Adipocyte (in vitro differentiated cells): ENCODE measurements at places on chromosomes 1 and 21.

DNA sequence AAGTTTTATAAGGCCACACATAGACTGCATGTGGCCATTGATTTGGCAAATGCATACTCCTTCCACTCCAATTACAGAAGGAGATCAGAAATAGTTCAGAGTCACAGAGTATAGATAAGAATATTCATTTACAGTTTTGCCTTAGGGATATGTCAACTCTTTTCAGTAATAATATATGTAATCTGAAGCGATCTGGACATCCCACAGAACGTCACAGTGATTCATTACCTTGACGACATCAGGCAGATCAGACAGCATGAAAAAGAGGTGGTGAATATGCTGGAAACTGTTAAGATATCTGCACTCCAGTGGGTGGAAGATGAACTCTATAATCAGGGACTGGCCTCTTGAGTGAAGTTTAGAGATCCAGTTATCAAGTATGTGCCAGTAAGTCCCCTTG is 240.4 kb downstream of the DPYD start:
- no peak for DNase-seq

GRCh38 chr1:19442154-19443096 is 42.9 kb downstream of the CAPZB start:
- DNase-seq: no peak

DNA sequence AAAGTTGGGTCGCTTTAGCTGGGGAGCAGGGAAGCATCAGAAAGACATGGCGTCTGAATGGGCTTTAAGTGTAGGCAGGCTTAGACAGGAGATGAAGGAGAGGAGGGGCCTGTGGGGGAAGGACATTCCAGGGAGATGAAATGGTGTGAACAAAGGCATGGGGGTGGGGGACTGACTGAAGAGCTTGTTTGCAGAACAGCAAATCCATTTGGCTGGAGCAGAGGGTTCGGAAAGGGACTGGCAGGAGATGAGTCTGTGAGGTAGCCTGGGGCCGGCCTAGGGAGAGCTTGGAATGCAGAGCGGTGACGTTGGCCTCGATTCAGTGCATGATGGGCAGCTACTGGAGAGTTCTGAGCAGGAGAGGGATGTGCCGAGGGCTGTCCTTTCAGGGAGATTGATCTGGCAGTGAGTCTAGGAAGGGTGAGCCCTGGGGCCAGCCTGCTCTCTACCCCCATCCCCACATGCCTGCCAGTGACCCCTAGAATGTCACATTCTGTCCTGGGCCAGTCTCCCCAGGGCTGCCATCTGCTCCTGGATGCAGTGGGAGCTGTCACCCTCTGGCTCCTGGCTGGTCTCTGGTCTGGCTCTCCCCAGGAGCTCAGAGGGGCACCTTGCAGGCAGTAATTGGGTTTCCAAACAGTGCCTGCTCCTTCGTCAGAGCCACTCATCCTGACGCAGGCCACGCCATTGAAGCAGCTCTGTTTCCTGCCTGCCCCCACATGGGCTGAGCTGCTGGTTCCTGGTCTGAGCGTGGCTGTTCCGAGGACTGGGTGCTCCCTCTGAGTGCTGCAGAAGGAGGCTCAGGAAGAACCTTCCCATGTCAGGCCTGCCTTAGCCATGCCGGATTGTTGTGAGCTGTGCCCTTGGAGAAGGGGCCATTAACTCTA is 22.3 kb upstream of the TMEM222 start:
- DNase-seq: peak; percentile 97

DNA sequence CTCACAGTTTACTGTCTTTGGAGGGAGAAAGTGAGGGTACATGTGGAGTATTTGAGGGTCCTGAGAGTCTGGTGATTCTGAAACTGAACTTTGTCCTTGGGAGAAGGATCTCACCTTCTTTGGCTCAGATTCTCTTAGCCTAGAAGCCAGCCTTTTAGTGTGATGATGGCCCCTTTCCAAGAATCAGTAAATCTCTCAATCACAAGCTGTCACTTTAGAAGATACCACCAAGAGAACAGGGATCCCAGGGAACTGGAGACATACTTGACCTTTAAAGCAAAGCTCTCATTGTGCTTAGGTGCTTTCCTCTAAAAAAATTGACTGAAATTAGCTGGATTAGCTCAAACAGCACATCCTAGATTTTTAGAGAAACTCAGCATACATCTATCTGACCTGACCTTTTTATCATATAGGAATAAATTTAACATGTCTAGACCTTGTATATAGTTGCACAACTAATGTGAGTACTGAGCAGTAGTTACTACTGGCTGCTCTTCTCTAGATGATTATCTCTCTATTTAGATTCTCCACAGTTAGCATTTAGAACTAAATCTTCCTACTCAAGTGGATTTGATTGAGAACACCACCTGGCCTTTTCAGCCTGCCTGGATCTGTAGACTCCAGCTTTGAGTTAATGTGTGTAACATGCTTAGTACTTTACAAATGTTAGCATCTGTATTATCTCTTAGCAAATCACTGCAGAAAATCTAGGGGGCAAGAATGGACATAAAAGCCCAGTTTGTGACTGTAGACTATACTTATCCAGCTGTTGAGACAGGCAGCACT is 157.7 kb downstream of the MAST2 start:
- DNase-seq: no peak

DNA sequence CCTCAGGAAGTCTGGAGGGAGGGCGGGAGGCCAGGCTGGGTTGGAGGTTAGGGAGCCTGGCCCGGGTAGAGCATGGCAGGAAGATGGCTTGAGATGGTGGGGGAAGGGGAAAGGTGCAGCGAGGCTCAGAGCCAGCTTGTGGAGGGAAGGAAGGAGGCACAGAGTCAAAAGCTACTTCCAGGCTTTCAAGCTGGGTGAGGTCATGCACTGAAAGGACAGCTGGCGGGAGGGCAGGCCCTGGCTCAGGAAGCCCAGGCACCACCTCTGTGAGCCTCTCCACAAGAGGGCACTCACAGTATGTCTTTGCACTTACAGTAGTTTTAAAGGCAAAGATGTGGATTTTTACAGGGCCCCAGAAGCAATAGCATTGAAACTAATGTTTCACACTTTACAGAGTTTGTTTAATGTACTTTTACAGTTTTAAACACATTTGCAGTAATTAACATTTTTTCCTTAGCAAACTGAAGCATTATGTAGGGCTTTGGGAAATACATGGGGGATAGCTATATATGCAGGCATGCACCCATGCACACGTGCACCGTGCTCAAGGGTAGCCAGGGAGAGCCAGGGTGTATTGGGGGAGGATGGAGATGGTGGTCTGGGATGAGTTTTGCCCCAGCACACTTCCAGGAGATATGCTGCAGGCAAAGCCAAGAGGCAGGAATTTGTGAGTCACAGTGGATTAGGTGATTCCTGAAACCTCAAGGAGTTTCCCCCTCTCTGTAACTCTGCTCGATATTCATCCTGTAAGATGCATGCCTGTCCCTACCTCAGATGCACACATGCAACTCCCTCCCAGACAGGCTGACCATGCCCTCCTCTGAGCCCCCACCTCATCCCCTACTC is 6.1 kb upstream of the ADAM15 start:
- DNase-seq: peak; percentile 82

DNA sequence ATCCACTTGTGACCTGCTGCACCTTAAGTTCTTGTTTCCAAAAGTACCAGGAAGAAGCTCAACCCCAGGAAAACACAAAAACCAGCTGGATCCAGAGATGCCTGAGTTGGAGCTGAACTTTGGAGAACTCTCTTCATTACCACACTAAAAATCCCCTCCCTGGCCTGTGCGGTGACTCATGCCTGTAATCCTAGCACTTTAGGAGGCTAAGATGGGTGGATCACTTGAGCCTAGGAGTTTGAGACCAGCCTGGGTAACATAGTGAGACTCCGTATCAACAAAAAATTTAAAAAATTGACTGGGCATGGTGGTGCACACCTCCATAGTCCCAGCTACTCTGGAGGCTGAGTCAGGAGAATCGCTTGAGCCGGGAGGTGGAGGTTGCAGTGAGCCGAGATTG is 6.2 kb downstream of the MAP1LC3C start:
- DNase-seq: peak; percentile 38

DNA sequence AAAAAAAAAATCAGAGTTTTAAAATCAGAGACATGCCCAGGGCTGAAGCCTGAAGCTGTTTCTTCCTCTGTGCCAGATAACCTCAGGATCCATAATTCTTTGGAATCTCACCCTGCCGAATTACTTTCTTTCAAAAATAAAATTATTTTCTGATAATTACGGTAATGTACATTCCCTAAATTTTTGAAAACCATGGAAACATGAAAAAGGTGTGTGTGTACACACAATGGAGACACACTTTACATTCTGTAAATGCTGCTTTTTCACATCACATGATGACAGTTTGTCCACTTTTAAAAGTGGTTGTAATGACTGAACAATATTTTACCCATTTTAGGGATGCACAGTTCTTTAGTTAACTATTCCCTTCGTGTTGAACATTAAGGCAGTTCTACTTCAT is 21.5 kb downstream of the CRCT1 start:
- no peak for DNase-seq

DNA sequence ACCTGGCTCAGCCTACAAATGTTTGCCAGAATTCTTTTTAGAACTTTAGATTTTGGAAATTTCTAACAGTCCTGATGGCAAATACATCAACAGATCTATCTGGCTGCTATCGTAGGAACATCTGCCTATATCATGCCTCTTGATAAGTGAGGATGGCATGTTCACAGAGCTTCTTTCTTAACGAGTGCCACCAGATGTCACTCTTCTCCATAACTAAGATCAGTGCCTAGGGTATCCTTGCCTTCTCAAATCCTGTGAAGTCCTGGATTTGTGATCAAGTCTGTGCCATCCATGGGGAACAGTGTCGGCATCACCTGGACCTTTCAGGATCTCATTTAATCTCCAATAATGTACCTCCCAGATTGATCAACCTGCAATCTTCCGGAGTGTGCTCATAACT is 36.5 kb upstream of the CD5L start:
- peak; percentile 24 for DNase-seq

DNA sequence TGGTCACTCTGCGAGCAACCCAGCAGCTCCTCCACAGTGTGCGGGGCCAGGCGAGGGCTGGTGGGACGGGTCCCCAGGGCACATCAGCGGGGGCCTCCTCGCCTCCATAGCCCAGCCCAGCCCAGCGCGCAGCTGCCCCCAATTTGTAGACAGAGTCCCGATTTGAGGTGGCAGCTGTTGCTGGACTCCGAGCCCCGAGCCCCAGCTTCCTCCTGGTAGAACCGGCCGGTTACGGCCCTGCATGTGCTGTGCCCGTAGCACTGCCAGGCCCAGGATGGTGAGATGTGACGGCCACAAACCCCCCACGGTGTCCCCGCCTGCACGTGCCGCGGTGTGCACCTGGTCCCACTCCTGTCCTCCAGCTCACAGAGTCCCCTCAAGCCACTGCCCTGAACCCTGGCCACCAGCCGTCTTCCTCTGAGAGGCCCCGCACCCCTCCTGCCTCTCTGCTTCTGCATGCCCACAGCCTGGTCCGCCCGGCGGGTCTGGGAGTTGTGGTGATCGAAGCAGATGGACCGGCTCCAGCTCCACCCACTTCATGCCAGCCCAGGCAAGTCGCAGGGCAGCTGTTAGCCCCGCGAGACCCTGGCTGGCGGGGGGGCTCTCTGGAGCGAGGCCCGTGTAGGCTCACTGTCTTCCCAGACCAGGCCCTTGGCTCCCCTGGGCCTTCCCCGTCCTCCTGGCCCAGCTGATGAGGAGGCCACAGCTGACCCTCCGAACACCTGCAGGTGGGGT is 55.5 kb downstream of the MORN1 start:
- no peak for DNase-seq
